Midbrain (tissue), 1 donor: ENCODE measurements at places on chromosomes 5 and 9.
A peak's percentile ranks its signal among the peaks of the same experiment; 100 is the strongest.

- DNase-seq: no peak
These were observed 60.6 kb downstream of the NSUN2 start for GRCh38 chr5:6572086-6572824.

DNA sequence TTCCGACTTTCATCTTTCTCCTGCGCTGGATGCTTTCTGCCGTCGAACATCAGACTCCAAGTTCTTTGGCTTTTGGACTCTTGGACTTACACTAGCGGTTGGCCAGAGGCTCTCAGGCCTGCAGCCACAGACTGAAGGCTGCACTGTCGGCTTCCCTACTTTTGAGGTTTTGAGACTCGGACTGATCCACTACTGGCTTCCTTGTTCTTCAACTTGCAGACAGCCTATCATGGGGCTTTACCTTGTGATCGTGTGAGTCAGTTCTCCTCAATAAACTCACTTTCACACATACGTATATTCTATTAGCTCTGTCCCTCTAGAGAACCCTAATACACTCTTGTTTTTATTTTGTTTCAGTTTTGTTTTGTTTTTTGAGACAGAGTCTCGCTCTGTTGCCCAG, 10.3 kb downstream of the FKBP15 start:
- peak; percentile 1 for DNase-seq

DNA sequence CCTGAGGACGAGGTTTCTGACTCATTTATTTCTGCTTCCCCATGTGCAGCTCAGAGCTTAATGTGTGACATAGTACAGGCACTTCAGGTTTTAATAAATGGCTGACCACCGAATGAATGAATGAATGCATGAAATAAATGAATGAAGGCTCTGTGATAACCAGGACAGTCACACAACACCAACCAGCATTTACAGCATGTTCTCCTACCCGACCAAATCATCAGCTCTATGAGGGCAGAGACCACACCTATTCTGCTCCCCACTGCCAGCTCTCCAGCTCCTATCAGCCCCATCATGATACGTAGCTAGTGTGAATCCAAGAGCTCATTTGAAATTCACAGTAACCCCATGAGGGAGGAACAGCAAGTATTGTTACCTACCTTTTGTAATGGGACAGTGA, 4.8 kb downstream of the TMOD1 start:
- DNase-seq: no peak

DNA sequence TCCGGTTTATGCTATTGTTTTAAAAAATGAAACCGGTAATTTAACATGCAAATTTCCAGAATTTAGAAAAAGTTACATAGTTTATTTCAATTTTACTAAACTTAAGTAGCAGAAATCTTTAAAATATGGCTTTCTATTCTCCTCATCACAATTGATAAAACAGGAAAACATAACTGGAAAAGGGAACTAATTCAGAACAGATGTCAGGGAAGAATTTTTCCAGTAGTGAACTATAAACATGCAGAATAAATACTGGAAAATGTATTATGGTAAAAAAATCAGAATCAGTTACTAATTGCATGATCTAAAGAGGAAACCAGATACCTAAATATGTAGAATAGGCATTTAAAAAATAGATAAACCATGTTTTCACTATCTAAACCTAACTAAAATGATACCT, 7.3 kb upstream of the NR4A3 start:
- no peak for DNase-seq

DNA sequence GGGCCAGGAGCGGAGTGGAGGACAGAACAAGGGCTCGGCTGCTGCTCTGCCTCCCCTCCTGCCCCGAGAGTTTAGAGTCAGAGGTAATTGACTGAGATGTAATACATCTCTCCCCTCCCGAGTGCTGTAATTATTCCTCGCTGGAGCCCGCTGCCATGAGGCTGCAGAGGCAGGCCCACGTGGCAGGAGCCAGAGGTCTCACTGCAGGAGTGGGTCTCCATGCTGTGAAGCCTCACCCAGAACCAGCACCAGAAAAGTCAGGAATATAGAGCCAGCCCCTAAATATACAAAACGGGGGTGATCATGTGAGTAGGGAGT, 2.5 kb downstream of the FAM163B start:
- DNase-seq: no peak

- no peak for DNase-seq
These were observed 2.7 kb upstream of the PCBD2 start for GRCh38 chr5:134902071-134902801.

- DNase-seq: no peak
These were observed 13.0 kb upstream of the GLIPR2 start for GRCh38 chr9:36123515-36123914.

GRCh38 chr5:56552612-56553268, 262.6 kb upstream of the MAP3K1 start:
- DNase-seq: no peak

GRCh38 chr9:120909904-120910303, 16.7 kb downstream of the TRAF1 start:
- no peak for DNase-seq

DNA sequence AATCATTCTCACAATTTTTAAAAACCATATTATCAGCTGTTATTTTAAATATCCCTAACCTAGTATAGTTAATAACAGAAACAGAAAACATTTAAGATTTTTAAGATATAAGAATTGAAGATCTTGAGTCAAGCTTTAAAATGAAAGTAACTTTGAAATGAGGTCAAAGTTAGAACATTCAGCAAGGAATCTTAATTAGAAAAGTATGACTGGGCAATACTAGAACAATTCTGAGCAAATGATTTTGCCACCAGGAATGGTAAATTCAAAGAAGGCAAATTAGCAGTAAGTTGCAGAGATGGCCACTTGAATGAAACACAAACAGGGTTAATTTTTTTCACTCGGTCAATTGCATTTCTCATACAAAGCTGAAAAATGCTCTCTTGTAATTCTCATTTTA, 117.9 kb downstream of the NXNL2 start:
- DNase-seq: no peak

GRCh38 chr5:138336952-138337684, 948 bp upstream of the FAM53C start:
- peak; percentile 92 for DNase-seq
